ENCODE measurements at places on chromosomes 13 and 19. TPM values are rescaled to one million over a fixed set of nuclear protein-coding genes. Genes with fewer than 3 reads are reported as not detected.

GRCh38 chr13:47076500-47076899 is 179.6 kb upstream of the HTR2A start:
- H3K27ac ChIP-seq, result no peak overlapping the region
- no peak overlapping the region for H3K4me3 ChIP-seq
- no peak for DNase-seq
- no peaks in the 10 kb centered on the region for H3K4me1 ChIP-seq
- H3K36me3 ChIP-seq, result no peaks in the 10 kb centered on the region
- peaks cover 6% of the 10 kb centered on the region for H3K27me3 ChIP-seq

DNA sequence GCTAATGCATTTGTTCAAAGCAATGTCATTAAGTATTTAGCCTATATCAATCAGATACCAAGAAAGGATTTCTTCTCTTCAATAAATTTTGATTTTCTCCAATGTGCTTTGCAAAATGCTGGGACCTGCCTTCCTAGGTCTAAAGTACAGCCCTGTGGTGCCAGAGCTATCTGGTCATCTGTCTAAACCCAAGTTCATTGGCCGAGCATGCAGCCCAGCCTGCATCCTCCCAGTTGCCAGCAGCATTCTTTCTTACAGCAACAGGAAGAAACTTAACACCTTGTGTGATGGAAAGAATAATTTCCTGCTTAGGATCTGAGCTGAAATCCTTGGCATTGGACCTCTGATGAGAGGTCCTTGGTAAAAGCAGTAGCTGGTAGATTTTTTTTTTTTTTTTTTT is 310.0 kb downstream of the RBM26 start:
- no peaks in the 10 kb centered on the region for H3K36me3 ChIP-seq
- no peak overlapping the region for H3K27ac ChIP-seq
- H3K27me3 ChIP-seq, result no peaks in the 10 kb centered on the region
- no peak overlapping the region for H3K4me3 ChIP-seq

DNA sequence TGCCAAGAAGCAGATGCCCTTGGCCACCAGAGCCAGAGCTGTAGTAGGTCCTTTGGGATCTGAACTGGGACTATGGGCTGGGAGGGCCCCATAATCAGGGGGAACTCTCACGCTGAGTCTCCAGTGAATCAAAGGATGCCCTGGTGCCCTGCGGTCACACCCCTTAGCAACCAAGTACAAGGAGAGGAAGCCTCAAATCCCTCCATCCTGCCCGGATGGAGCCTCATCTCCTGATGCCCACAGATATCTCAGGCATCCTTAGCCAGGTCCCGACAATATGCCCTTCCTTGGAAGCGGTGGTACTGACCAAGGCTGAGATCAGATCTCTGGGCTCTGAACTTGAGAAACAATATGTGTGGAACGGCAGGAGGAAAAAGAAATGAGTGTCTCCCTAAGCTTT is 1.7 kb downstream of the PLEKHA4 start:
- H3K4me3 ChIP-seq, result no peak overlapping the region
- peaks cover 22% of the 10 kb centered on the region for H3K4me1 ChIP-seq
- no peak overlapping the region for H3K27ac ChIP-seq
- no peaks in the 10 kb centered on the region for H3K27me3 ChIP-seq
- no peaks in the 10 kb centered on the region for H3K36me3 ChIP-seq

DNA sequence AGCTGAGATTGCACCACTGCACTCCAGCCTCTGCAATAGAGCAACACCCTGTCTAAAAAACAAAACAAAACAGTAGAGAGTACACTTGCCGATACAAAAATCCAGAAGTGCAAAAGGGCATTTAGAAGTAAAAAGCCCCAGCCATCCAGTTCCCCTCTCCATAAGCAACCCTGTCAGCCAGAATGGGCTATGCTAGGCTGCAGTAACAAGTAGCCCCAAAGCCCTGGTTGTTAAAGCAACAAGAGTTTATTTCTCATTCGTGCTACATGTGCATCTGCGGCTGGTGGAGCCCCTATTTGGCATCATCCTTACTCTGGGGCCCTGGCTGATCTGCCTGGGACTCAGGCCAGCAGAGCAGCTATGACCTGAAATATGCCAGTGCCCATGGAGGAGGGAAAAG is 16.9 kb upstream of the UBE2S start:
- H3K4me3 ChIP-seq, result no peak overlapping the region
- no peak overlapping the region for H3K27ac ChIP-seq
- H3K36me3 ChIP-seq, result no peaks in the 10 kb centered on the region
- no peaks in the 10 kb centered on the region for H3K27me3 ChIP-seq
- H3K4me1 ChIP-seq, result no peaks in the 10 kb centered on the region

DNA sequence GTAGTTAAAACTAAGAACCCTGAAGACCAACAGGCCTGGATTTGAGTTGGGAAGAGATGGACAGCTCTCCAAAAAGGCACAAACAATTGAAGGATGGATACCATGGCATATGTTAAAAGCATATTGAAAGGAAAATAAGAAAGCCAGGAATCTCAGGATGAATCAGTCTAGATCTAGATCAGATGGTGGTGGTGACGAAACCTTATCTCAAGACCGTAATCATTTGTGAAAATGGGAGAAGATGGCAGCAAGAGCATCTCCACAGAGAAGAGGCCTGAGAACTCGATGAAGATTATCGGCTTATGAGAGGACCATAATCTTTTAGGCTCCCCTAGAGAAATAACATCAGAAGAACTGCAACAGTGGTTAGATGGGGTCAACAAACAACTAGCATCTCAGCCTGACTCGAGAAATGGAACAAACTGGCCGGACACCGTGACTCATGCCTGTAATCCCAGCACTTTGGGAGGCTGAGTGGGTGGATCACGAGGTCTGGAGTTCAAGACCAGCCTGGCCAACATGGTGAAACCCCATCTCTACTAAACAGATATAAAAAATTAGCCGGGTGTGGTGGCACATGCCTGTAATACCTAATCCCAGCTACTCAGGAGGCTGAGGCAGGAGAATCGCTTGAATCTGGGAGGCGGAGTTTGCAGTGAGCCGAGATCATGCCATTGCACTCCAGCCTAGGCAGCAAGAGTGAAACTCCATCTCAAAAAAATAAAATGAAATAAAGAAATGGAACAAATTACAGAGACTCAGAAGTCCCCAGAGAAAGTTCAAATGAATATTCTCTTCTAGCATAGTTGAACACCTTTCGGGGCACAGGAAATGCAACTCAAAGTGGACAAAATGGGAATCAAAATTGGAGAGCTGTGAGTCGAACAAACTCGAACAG is 47.6 kb downstream of the FOXO1 start:
- no peak for DNase-seq
- H3K4me3 ChIP-seq, result no peak overlapping the region
- H3K27me3 ChIP-seq, result no peaks in the 10 kb centered on the region
- no peak overlapping the region for H3K27ac ChIP-seq
- no peaks in the 10 kb centered on the region for H3K36me3 ChIP-seq

DNA sequence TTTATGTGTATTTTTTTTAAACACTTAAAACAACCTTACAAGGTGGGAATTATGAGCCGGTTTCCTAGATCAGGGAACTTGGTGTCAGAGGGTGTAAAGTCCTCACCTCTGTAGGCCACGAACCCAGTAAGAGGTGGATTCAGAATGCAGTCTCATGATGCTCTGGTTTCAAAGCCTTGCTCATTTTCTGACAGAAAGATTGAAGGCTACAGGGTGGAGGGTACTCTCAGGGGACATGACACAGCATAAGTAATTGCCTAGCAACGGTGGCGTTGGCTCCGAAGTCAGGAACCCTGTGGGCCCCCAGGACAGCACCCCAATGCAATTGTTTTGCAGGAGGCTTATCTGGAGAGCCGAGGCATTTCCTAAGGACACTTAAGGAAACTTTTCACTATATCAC is 794.7 kb downstream of the EFNB2 start:
- no peaks in the 10 kb centered on the region for H3K4me1 ChIP-seq
- no peak for DNase-seq
- no peaks in the 10 kb centered on the region for H3K27me3 ChIP-seq

GRCh38 chr13:44334751-44335150 is 38.9 kb upstream of the SERP2 start:
- H3K4me1 ChIP-seq, result peaks cover 30% of the 10 kb centered on the region
- no peak for DNase-seq
- no peaks in the 10 kb centered on the region for H3K27me3 ChIP-seq
- no peak overlapping the region for H3K27ac ChIP-seq
- H3K36me3 ChIP-seq, result no peaks in the 10 kb centered on the region

DNA sequence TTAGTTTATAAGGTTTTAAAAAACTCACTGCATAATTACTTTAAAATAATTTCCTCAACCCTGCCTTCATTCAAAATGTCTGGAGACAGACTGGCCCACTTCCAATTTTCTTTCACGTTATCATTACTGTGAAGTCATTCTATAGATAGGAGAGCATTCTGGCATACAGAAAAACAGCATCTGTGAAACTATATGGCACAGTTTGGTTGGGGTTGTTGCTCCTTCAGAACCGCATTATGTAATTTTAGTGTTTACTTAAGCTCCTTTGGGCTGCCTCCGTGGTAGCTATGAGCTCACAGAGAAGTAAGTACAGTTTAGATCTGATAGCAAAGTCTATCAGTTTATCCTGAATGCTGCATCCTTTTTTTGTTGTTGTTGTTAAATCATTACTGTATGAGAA is 104.3 kb downstream of the KCNRG start:
- DNase-seq, result peak; percentile 50
- no peaks in the 10 kb centered on the region for H3K27me3 ChIP-seq
- no peak overlapping the region for H3K4me3 ChIP-seq
- peak overlapping the region; percentile 58 for H3K27ac ChIP-seq
- H3K36me3 ChIP-seq, result no peaks in the 10 kb centered on the region

GRCh38 chr19:6682607-6683128 is 12.7 kb upstream of the TNFSF14 start:
- DNase-seq, result no peak
- no peak overlapping the region for H3K27ac ChIP-seq
- no peaks in the 10 kb centered on the region for H3K27me3 ChIP-seq
- no peaks in the 10 kb centered on the region for H3K36me3 ChIP-seq
- H3K4me1 ChIP-seq, result no peaks in the 10 kb centered on the region
- H3K4me3 ChIP-seq, result no peak overlapping the region

- H3K4me3 ChIP-seq, result peak within 1 kb of the TSS; percentile 79
- H3K36me3 ChIP-seq, result peaks cover 29% of the 10 kb centered on the region
- no peaks in the 10 kb centered on the region for H3K4me1 ChIP-seq
- peak; percentile 66 for DNase-seq
- no peaks in the 10 kb centered on the region for H3K27me3 ChIP-seq
- H3K27ac ChIP-seq, result peak within 1 kb of the TSS; percentile 58
Measured at GRCh38 chr19:19643158-19644053, at the start of gene GMIP. GMIP (minus strand) TSS chr19:19643657; CDS start chr19:19643529, 128 bp downstream.

DNA sequence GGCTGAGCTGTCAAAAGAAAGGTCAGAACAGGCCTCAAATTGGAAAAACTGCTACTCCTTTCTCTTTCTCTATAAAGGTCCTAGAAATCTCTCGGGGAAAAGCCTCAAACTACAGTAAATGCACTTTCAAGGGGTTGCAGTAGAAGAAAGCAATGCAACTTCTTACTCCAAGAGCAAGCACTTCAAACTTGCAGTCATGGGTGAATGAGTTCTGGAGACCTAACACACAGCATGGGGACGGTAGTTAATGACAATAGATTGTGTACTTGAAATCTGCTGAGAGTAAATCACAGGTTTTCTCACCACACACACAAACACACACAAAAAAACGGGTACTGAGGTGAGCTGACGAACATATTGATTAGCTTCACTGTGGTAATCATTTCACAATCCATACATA is 11.8 kb downstream of the TUBGCP3 start:
- H3K36me3 ChIP-seq, result no peaks in the 10 kb centered on the region
- H3K27ac ChIP-seq, result no peak overlapping the region
- H3K4me1 ChIP-seq, result peaks cover 6% of the 10 kb centered on the region
- H3K4me3 ChIP-seq, result no peak overlapping the region
- no peak for DNase-seq

DNA sequence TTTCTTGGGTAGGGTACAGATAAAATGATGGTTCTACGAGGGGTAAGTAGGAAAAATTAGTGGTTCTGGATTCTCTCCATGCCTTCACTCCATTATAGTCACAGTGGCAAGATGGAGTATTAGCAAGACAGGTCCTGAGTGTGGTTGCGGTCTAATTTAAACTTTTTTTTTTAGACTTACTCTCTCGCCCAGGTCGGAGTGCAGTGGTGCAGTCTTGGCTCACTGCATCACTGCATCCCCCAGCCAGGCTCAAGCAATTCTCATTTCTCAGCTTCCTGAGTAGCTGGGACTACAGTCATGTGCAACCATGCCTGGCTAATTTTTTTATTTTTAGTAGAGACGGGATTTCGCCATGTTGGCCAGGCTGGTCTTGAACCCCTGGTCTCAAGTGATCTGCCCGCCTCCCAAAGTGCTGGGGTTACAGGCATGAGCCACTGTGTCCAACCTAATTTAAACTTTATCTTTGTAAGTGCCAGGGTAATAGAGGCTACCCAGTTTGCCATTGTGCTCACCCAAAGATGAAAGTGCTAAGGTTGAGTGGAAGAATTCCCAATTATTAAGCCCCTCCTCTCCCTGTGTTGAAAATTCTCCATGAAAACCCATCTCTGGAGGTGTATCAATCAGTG is 135.6 kb downstream of the TM9SF2 start:
- no peaks in the 10 kb centered on the region for H3K27me3 ChIP-seq
- no peak overlapping the region for H3K27ac ChIP-seq
- no peak overlapping the region for H3K4me3 ChIP-seq
- no peak for DNase-seq

GRCh38 chr19:31073485-31074198 is 275.6 kb downstream of the TSHZ3 start:
- peak; percentile 74 for DNase-seq
- H3K36me3 ChIP-seq, result no peaks in the 10 kb centered on the region
- no peak overlapping the region for H3K4me3 ChIP-seq
- peaks cover 60% of the 10 kb centered on the region for H3K4me1 ChIP-seq
- no peaks in the 10 kb centered on the region for H3K27me3 ChIP-seq
- peak overlapping the region; percentile 71 for H3K27ac ChIP-seq

DNA sequence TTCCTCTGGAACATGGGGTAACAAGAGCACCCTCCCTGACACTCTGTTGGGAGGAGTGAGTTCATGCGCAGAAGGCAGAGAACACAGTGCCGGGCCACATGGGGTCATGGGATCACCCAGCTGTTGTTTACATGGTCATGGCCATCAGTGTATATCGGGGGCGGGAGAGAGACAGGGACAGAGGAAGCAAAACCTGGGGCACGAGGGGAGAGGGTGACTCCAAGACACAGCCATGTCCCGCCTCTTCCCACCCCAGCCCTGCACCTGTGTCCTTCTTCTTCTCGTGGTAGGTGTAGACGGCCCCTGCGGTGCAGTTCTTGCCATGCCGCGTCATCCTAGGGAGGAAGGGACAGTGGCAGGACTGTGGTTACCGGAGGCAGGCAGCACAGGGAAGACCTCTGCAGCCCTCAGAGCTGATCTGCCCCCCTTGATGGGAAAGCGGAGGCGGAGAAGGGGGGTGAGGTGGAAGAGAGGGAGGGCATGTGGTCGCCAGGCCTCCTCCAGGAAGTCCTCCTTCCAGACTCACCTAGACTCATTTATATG is 19.9 kb downstream of the NOSIP start:
- H3K4me1 ChIP-seq, result peaks cover 21% of the 10 kb centered on the region
- no peak for DNase-seq
- H3K27ac ChIP-seq, result peak overlapping the region; percentile 57
- no peaks in the 10 kb centered on the region for H3K27me3 ChIP-seq
- no peak overlapping the region for H3K4me3 ChIP-seq

Gene DNAAF3
- total RNA-seq, result 4.2 TPM

Gene DNASE2
- 27.8 TPM for total RNA-seq

Gene NLRP5
- total RNA-seq, result not detected

Gene CFAP97D2
- not detected for total RNA-seq

Gene DAND5
- 0.17 TPM for total RNA-seq

Gene LILRA1
- not detected for total RNA-seq

Gene CEACAM16
- total RNA-seq, result not detected

Gene ZIK1
- 16.3 TPM for total RNA-seq

Gene FBXO27
- 0.45 TPM for total RNA-seq

Gene SYNGR4
- not detected for total RNA-seq

Gene PABPC3
- total RNA-seq, result not detected

Gene KLK13
- total RNA-seq, result not detected

Gene C19orf12
- total RNA-seq, result 26.8 TPM

Gene BCL3
- total RNA-seq, result 6.6 TPM

Gene AMER2
- total RNA-seq, result 49.7 TPM

Measured in A673 (cell line).